ENCODE measurements at places on chromosomes 1 and 21.

- no peak for DNase-seq
Observed at GRCh38 chr1:99532276-99532580, 113.7 kb upstream of the PALMD start.

DNA sequence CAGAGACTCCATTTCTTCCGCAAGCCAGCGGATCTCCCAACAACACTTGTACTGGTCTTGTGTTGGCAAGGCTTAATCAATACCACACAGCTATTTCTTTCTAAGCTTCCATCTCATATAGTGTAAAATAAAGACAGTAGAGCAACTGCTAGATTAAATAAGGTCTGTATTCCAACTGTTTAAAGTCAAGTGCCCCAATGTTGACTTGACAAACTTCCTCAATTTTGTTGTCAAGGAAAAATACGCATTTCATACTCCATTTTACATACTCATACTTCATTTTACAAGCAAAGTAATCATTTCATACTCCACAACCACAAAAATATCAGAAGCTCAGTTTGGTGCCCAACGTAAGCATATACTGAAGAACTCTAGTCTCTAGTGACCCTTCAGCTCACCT is 143.0 kb downstream of the RERE start:
- DNase-seq = no peak

DNA sequence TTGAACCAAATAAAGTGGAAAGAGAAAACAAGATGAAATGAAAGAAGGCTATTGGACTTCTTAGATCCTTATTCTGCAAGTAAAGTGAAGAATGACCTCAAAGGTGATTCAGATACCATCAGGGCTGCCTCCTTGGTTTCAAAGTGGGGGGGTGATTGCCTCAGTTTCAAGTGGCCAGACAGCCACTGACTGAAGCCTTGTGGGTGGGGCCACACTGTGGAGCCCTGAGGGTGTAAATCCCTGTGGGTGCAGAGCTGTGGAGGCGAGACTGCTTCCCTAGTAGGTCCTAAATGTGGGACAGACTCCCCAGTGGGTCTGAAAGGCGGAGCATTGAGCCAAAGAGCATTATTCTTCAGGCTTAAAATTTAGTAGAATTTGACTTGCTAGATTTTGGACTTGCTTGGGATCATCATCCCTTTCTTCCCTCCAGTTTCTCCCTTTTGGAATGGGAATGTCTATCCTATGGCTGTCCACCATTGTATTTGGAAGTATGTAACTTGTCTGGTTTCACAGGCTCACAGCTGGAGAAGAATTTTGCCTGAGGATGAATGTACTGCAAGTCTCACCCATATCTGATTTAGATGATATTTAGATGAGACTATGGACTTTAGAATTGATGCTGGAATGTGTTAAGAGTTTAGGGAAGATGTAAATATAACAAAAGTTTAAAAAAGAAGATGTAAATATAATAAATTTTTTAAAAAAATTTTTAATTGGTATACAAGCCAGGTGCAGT is 71.6 kb upstream of the SOX13 start:
- DNase-seq = no peak

DNA sequence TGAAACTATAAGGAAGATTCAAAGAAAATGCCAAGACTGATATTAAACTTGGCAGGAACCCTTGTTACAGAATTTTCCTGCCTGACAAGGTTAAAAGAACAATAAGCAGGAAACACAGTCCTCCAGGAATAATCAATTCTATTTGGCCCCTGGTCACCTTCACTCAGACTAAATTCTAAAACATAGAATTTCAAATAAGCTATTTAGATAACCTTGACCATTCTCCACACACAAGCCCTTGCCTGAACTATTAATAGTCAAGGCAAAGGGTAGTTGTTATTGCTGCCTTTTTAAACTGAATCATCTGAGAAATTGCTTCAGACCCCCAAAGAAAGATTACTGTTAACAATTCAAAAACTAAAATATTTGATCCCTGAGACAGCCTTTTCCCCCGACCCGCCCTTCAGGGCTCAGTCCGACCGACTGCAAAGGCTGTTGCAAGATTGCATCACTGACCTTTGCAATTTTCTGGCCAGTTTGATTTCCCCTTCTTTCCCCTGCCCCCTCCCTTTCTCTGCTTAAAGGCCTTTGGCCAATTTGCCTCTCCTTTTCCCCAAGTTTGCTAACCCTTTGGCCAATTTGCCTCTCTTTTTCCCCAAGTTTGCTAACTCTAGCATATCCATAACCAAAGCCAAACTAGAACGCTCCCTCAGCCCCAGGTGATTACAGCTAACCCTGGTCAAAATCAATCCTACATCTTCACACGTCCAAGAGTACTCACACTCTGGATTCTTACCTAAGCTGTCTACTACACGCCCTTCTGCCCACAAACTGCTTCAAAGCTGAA is 1.4 kb upstream of the G0S2 start:
- DNase-seq = no peak

- no peak for DNase-seq
Observed at GRCh38 chr1:231803353-231803752, 176.8 kb downstream of the DISC1 start.

GRCh38 chr1:163538667-163539066 is 216.9 kb downstream of the NUF2 start:
- DNase-seq = no peak

DNA sequence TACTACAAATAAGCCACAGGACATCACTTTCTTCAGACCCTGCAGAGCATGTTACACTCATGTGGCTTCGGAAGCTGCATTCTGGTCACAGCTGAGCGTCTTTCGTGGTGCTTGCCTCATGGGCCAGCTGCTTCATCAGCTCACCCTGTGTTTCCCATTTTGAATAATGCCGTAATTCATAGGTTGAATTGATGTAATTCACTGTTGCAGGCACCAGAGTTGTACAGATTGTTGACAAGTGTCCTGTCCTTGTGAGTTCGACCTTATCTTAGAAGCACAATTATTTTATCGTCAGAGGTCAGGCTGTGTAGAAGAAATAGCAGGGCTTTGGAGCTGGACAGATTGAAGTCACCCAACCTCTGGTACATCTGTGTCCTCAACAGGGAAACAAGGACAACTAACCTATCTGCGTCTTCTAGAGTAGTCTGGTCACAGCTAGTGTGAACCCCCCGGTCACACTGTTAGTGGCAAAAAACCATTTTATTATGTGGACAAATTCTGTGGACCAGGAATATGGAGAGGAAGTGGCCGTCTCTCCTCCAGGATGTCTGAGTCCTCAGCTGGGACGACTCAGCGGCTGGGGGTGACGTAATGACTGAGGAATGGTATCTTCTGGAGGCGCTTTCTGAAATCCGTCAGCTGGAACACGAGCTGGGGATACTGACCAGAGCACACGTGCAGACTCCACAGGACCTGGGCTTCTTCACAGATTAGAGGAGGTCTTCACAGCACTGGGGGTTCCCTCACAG is 17.8 kb downstream of the PKNOX1 start:
- no peak for DNase-seq

DNA sequence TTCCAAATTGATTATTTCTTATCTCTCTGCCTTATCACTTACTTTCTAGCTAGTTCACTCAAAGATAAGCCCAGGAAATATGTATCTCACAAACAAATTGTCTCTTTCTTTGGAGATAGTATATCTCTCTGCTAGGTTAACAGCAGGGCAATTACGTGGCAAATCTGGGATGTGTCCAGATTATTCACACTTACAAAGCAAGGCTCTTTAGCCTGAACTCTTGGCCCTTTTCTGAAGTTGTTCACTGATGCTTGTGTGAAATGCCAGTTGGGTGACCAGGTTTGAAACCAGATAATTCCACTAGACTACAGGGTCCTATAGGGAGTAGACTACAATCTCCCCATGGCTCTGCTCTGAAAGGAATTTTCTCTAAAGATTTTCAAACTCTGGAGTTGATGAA is 30.8 kb upstream of the FAM78B start:
- no peak for DNase-seq

DNA sequence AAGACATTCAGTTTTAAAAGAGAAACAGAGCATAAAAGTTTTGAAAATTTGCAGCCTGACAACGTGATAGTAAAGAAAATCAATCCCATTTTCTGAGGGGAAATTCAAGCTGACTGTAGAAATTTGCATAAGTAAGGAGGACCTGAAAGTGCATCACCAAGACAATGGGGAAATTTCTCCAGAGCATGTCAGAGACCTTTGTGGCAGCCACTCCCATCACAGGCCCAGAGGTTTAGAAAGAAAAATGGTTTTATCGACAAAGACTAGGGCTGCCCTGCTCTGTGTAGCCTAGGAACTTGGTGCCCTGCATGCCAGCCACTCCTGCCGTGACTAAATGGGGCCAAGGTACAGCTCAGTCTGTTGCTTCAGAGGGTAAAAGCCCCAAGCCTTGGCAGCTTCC is 1640.2 kb upstream of the PRMT6 start:
- no peak for DNase-seq

GRCh38 chr1:6180268-6180706 is at the start of gene CHD5:
Gene CHD5, minus strand, starts transcription at chr1:6180321. Its CDS starts 298 bp downstream, at chr1:6180023.
- DNase-seq = no peak

GRCh38 chr1:32825181-32825580 is 7.7 kb downstream of the S100PBP start:
- no peak for DNase-seq

DNA sequence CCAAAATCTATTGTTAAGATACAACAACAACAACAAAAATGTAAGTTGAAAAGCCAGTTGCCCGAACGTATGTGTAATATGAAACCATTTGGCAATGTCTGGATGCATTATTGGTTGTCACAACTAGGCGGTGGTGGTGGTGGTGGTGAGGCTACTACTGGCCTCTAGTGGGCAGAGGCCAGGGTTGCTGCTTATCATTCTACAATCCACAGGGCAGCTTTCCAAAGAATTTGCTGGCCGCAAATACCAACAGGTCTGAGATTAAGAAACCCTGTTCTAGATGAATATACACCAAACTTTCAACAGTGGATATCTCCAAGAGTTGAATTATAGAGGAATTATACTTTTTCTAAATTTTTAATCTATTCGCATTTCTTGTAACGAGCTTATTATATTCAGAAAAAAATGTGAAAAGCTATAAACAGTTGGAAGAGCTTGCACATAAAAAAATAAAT is 26.8 kb upstream of the ZNF697 start:
- DNase-seq = peak; percentile 57

GRCh38 chr1:235908742-235909520 is 42.2 kb upstream of the LYST start:
- DNase-seq = no peak

DNA sequence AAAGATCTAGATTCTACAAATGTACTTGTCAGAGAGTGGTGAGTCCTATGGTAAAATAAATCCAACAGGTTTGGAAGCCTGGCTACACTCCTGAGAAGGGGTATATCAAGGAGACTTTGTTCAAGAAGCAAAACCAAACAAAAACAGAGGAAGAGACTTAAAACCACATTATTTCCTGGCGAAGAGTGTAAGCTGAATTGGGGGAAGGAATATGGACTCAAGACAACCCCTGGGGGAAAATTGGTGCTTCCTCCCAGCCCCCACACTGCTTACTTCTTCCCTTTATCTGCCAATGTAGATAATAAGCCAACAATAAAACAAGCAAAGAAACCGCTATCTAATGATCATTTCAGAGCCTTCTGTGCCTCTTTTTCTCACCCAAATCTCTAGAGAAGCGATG is 48.4 kb upstream of the ZBTB18 start:
- no peak for DNase-seq

DNA sequence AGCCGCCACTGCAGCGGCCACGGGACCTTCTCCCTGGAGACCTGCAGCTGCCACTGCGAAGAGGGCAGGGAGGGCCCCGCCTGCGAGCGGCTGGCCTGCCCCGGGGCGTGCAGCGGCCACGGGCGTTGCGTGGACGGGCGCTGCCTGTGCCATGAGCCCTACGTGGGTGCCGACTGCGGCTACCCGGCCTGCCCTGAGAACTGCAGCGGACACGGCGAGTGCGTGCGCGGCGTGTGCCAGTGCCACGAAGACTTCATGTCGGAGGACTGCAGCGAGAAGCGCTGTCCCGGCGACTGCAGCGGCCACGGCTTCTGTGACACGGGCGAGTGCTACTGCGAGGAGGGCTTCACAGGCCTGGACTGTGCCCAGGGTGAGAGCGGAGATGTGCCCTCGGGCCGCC is 11.7 kb downstream of the TNN start:
- DNase-seq = no peak

DNA sequence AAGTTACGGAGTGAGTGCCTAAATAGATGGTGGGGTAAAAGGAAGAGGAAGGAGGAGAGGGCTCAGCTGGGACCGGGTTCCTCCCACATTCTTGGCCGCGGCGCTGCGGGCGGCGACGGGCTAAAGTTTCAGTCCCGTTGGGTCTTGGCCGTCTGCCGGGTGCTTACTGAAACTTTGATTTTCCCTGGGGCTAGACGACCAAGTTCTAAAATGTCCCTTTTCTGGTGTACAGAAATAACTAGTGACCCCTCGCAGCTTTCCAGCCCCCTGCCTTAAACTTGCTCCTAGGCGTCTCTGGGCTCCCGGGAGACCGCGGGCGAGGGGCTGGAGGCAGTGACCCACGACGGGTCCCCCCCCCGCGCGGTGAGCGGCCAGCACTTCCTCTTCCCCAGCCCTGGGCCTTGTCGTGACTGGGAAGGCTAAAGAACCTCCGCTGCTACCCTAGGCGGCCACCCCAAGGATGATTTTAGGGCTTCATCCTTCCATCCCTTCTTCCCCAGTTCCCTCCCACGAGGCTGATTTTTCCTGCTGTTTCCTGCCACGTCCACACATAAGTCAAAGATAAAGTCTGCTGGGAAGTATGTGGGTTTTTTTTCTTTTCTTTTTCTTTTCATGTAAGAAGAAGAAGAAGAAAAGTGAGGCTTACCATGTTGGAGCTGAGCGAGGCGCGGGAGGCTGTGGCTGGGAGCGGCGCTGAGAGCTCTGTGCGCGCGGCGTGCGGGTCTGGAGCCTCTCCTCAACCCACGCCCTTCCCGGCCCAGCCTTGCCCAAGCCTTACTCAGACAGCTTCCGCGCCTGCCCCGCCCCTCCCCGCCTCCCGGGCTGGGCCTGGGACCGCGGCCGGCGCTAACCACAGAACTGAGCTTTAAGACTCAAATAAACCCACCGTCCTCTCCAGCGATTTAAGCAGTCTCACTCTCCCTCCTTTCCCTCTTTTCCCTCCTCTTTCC is at the start of gene S100A11:
Gene S100A11, minus strand, starts transcription at position 738 of the 950 bp plus-strand sequence. Its CDS starts 89 bp downstream, at position 649.
- DNase-seq = peak; percentile 84

- no peak for DNase-seq
Observed at GRCh38 chr1:163761898-163762297, 440.1 kb downstream of the NUF2 start.

DNA sequence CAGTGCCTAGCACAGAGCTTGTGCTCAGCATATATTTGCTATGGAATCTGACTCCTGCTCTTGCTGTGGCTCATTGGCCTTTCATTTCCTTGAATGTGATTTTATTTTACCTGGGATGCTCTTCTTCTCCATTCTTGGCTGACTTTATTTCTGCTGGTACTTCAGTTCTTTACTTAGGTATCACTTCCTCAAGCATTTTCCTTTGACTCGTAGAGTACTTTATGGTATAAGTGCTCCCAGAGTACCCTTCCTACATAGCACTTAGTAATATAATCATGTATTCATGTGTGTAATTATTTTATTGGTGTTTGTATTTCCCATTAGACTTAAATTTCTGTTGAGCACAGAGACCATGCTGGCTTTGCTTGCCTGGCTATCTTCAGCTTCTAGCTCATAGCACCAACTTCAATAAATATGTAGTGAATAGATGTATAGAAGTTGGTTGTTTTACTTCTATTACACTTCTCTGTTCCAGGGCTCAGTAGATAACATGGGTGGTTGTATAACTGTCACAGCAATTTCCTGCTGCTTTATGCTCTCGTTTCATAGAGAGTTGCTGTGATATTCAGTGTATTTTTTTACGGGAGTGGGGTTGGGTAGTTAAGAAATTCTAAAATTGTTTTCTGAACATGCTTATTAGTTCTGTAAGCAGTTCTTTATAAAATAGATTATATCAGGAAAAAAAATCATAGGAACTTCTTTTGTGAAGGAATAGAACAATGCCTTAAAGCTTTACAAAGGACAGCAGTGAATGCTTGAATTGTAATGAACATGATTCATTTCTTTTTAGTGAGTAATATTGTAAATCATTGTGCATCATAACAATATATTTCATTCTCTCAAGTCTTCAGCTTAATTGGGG is 112.2 kb downstream of the NEK7 start:
- DNase-seq = no peak

Measured in stimulated activated CD4-positive, alpha-beta T cell treated with anti-CD3 and anti-CD28 coated beads, Interleukin-1b, Interleukin-23, amount 100 ng/mL, for 48 hours (primary cell).